ENCODE measurements at places on chromosomes 11 and 22.

- peak; percentile 30 for DNase-seq
These were observed 323 bp upstream of the PANX1 start for GRCh38 chr11:94128291-94128745.

- DNase-seq: no peak
These were observed 89.0 kb downstream of the ATXN10 start for GRCh38 chr22:45760682-45761081.

GRCh38 chr11:126060757-126061171 lies 1.9 kb downstream of the CDON start:
- no peak for DNase-seq

DNA sequence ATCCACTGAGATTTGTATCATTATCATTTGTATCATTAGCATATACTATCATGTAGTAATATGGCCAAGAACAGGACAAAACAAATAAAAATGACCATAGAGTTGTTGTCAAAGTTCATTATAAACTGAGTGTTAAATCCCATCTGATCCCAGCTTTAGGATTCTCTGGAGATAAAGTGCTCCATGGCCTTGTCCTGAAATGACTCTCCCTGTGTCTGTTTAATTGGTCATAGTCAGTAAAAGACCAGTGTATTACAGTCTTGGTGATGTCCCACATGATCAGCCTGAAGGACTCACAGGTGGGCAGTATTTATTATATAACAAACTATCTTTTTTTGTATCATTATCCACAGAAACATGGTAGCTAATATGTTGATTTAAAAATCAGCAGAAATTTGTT lies 361.6 kb downstream of the TMEM135 start:
- no peak for DNase-seq

GRCh38 chr22:40345815-40346184 lies 500 bp upstream of the ADSL start:
- peak; percentile 38 for DNase-seq

GRCh38 chr11:2101171-2101675 lies 38.0 kb downstream of the IGF2 start:
- DNase-seq: no peak

- DNase-seq: peak; percentile 7
These were observed 693.7 kb downstream of the OPCML start for GRCh38 chr11:132838627-132839026.

DNA sequence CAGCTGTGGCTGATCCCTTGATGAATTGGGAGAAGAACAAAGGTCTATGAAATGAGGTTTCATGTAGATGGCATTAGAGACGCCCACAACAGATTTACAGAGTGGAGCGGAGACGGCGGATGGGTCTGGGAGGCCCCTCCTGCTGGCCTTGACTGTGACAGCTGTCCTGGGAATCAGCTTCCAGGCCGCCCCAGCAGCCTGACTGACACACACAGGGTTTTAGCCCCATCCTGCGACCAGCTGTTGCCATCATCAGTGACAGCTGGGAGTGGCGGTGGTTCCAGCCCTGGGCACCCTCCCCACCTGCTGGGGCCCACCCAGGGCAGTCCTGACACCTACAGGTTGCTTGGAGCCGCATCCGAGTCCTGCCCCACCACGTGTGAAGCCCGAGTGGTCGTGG lies 64.0 kb upstream of the PPP6R3 start:
- no peak for DNase-seq

- DNase-seq: no peak
These were observed 15.7 kb downstream of the USP28 start for GRCh38 chr11:113859665-113860064.

DNA sequence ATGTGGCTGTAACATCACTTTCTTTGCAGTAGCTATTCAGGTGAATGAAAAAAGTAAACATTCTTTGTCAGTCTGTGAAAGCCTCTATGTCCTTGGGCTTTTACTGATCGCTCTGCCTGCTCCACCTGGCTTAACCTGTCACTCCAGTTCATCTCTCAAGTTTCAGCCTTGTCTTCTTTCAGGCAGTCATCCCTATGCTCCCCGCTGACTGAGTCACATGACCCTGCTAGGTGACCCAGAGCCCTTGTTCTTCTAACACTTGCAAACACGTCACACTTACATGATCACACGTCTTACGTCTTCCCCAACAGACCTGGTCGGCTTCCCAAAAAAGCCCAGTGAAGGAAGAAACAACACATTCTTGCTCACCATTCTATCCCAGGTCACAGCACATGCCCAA lies 499.3 kb upstream of the TENM4 start:
- no peak for DNase-seq

- DNase-seq: no peak
These were observed 20.7 kb downstream of the PIK3C2A start for GRCh38 chr11:17186932-17187692.

DNA sequence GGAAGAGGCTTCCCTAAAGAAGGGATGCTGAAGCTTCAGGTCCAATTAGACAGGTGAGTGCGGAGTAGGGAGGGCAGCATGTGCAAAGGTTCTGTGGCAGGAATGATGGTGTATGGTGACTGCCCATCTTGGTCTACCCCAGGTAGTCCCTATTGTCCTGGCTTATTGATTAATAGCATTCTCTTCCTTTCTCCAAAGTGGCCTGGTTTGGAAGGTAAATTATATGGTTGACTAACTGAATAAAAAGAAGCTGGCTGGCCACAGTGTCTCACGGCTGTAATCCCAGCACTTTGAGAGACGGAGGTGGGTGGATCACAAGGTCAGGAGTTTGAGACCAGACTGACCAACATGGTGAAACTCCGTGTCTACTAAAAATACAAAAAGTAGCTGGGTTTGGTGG lies 230.5 kb downstream of the MIAT start:
- no peak for DNase-seq

GRCh38 chr11:113684496-113684895 lies 21.6 kb downstream of the TMPRSS5 start:
- no peak for DNase-seq

GRCh38 chr22:16586991-16587390 lies 5.6 kb downstream of the CCT8L2 start:
- no peak for DNase-seq

GRCh38 chr22:37178350-37179125 lies 9.5 kb downstream of the C1QTNF6 start:
- DNase-seq: no peak

DNA sequence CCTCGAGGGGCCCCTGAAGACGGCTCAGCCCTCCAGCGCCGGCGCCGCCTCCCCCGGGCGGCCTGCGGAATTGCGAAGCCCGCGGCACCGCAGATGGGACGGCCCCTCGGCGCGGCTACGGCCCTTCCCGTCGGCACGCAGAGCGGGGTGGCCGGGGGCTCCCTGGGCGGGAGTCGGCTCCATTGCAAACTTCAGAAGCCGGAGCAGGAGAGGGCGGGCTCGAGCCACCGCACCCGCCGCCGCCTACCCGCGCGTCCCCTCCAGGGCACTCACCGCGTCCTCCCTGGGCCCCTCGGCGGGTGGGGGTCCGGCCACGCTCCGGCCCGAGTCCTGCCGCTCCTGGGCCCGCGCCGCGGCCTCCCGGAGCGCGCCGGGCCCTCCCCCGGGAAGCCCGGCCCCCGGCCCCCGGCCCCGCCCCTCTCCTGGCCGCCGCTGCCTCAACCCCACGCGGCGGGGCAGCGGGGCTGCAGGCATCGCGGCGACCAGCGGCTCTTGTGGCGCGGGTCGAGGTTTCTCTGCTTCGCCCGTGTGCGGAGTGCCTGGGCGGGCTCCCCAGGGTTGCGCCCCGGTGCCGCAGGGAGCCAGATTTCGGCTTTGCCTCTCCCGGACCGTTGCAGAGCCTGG lies at the start of gene PACSIN3:
PACSIN3 (minus strand) TSS at position 359 of the 624 bp plus-strand sequence. CDS start 3,707 bp downstream, outside the sequence.
- DNase-seq: peak; percentile 81

DNA sequence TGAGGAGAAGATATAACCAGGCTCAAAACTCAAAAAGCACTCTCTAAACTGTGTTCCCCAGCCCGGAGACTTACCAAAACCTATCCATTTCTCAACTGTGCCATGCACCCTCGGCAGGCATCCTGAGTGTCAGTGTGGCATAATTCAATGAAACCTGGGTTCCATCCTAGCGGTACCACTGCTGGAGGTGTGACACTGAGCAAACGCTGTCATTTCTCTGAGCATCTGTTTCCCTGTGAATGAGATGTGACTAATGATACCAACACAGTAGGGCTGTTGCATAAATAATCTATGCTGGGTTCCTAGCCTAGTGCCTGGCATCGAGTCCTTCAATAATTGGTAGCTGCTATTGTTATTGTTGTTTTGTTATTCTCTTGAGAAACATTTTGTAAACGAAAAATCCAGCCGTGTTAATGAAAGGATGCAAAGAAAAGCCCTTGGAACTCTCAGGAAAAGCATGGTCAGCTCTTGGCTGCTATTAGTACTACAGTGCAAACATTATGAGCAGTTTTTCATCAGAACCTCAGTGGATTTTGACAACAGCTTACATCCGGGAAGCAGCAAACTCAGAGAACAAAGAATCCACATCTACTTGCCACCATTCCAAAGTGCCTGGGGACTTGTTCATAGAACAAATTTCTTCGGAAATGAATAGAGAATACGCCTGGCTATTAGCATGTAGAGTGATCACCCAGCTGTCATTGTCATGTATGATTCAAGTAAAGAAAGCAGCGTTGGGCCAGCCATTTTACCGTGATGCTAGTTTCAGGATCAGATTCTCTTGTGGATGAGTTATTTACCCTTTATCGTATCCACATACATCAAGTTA lies 53.7 kb downstream of the TECTA start:
- no peak for DNase-seq

GRCh38 chr11:117582433-117582832 lies 214.6 kb downstream of the DSCAML1 start:
- no peak for DNase-seq

DNA sequence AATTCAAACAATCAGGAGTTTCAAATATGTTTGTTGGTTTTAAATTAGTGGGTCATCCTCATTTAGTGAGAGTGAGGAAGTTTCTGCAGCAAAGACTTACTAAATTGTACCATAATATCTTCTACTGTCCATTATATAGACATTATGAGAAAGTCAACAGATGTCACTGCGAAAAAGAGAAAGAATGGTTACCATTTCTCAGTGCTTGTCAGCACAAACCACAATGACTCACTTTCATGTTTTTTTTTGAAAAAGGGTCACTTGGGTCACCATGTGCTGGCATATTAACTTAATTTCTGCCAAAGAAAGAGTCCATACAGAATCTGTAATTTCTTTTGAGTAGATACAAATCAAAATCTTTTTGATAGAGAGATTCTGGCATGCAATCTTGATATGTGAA lies 924.6 kb upstream of the FAT3 start:
- no peak for DNase-seq

DNA sequence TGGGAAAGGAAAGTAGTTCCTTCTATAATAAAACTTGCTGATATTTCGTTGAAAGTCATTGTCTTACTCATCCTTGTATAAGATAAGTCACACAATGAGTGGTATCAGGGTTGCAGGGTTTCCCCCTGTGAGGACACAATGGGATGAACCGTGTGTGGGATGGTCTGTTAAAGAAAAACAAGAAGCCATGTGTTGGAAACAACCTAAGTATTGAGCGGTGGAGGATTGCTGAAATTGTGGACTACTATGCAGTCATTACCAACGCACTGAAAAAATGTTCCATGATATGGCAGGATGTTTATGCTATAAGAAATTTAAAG lies 28.6 kb downstream of the PTPRJ start:
- DNase-seq: no peak

GRCh38 chr11:69828276-69828970 lies 9.2 kb upstream of the FGF3 start:
- DNase-seq: no peak

DNA sequence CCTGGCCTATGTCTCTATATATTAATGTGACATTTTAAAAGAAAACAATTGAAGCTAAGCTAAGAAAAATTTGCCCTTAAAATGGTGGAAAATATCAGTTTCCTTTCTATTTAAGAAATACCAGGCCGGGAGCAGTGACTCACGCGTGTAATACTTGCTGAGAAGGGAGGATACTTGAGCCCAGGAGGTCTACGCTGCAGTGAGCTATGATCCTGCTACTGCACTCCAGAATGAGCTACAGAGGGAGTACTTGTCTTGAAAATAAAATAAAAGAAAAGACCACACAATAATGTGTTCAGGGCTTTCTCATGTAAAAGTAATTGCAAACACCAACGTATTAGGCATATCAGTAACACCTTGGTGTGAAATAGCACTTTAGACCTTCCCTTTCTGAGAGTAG lies 1.4 kb upstream of the PRSS23 start:
- no peak for DNase-seq

DNA sequence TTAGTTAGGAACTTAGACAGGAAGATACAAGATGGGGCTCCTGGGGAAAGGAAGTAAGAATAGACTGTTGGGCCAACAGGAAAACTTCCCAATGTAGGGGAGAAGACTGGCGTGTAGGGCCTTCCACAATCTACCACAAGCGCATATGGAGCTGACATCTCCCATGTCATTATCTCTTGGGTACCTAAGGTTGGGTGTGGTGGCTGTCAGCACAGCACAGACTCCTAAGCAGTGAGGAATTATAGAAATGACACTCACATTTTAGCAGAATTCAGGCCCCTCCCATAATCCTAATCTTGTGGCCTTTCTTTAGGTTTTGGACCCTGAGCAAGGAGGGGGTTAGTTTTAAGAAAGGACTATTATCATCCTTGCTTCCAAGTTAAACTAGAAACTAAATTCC lies 11.6 kb downstream of the TRIM21 start:
- no peak for DNase-seq

- DNase-seq: no peak
These were observed 2.0 kb upstream of the CABP7 start for GRCh38 chr22:29717789-29718188.

GRCh38 chr22:35596821-35597220 lies 20.3 kb downstream of the MB start:
- DNase-seq: no peak

GRCh38 chr11:26557666-26558065 lies 14.4 kb downstream of the MUC15 start:
- no peak for DNase-seq

DNA sequence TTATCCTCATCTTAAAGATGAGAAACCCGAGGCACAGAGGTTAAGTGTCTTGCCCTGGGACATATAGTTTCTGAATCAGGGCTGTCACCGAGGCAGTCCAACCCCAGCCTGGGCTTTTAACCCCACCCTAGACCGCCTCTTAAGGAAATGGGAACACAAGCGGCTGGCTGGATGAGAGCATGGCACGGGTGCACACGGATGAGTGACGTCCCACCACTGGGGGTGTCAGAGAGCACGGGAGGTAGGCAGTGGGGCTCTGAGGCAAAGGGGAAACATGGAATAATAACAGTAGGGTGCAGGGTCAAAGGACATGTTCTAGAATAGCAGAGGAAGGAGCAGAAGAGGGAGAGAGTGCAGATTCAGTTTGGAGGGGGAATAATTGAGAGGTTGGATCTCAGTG lies 22.3 kb downstream of the PPFIBP2 start:
- DNase-seq: no peak

GRCh38 chr11:22208151-22208858 lies 15.4 kb downstream of the ANO5 start:
- DNase-seq: no peak

DNA sequence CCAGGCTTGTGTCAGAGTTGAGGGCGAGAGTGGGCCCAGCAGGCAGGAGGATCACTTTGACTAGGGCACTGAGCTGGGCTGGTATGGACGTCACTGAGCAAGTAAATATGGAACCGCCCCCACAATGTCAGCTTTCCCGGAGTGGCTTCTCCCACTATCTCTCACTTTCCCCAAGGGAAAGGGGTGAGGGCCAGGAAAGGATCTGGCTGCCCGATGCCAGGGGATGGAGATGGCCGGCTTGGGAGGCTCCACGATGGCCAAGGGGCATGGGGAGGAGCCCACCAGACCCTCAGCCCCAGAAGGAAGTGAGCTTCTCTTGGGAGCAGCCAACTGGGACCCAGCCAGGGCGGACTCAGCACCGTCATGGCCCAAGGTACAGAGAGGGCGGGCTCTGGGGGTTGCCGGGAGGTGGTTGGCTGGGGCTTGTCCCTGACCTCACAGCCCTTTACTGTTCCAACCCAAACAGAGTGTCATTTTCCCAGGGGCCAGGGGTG lies 8.7 kb downstream of the PRDM11 start:
- DNase-seq: no peak

- DNase-seq: no peak
These were observed 21.6 kb upstream of the SLC36A4 start for GRCh38 chr11:93219440-93219839.
